ENCODE measurements at places on chromosomes 12 and 14.
A peak's percentile ranks its signal among the peaks of the same experiment; 100 is the strongest.

GRCh38 chr14:36281309-36281708 is 39.1 kb downstream of the MBIP start:
- no peak for DNase-seq

GRCh38 chr12:20477672-20478071 is 109.3 kb downstream of the PDE3A start:
- DNase-seq = no peak

DNA sequence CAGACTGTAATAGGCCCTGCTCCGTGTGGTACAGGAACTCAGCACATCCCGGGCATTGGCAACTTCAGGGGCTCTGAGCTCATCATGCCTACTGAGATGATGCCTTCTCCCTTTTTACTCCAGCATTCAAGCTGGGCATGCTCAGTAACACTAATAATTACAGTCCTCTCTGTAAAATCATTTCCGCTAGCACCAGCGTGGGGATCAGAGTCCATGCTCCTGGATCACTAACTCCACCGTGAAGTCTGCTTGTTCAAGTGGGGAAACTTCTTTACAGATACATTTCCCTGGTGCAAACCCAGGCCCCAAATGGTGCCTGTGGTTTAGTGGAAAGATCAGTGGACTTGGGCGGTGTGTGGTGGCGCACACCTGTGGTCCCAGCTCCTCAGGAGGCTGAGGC is 16.7 kb downstream of the CLSTN3 start:
- DNase-seq = no peak

DNA sequence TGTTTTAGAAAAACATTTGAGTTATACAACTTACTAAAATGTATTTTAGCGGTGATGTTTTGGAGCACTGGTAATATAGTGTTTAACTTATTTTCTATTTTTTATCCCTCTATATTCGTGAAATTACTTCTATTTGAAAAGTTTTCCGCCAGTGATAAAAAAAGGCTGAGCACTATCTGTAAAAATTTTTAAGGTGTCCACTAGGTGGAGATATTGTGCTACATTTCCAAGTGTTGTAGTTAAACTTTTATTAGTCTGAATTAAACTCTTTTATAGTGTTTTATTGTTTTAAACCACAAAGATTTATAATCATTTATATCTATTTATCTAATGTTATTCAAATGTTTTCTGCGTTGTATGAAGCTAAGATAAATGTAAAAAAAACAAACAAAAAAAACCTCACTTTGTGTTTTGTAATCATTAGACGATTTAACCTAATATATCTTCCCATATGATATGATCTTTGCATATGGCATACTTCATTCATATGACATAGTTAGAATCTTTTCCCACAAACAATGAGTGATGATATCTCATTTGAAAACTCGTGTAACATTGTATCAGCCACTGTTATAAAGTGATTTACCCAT is 11.8 kb downstream of the ALG10B start:
- DNase-seq = peak; percentile 42

GRCh38 chr12:113081873-113082272 is 25.3 kb downstream of the DTX1 start:
- no peak for DNase-seq

DNA sequence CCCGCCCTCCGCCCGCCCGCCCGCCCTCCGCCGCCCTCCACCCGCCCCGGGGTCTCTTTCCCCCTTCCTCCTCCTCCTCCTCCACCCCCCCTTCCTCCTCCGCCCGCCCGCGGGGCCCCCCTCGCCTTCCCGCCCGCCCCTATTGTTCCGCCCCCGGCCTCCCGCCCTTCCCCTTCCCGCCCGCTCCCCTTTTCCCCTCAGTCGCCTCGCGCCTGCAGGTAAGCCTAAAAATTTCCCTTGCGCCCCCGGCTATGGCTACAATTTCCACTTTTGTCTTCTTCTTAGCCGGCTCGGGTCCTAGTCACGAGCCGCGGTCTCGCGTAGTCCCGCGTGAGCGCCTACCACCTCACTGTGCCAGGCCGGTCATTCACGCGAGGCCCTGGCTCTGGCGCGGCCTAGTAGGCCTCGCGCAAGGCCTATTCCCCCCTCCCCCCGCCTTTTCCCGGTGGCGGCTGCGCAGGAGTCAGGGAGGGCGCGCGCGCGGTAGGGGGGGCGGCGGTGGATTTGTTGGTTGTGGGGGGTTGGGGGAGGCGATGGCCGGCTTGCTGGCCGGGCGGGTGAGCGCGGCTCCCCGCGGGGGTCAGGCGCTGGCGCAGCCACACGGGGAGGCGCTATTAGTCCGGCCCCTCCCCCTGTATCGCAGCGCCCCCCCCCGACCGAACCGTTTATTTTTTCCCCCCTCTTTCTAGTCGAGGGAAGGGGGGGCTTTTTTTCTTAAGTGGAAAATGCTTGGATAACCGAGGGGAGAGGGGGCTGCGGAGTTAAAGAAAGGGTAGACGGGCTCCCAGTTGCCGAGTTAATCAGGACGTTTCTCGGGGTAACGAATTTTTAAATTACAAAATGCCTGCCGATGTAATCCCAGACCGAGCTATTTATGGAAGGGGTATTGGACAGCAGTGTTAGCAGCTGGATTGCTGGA is 516 bp downstream of the PCBP2 start:
- DNase-seq = peak; percentile 78

GRCh38 chr14:61147381-61147821 is 133.7 kb downstream of the TMEM30B start:
- DNase-seq = no peak

DNA sequence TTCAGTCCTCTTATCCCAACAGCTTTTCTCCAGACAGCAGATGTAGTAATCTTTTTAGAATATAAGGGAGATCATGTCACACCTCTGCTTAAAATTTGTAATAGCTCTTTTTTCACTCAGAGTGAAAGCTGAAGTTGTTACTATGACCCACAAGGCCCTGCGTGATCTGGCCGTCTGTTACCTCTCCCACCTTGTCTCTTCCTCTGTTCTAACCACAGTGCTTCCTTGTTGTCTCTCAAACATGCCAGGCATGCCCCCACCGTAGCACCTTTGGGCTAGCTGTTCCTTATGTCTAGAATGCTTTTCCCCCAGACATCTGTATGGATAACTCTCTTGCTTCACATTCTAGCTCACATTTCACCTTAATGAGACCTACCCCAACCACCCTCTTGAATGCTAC is 6.5 kb downstream of the NECAP1 start:
- DNase-seq = peak; percentile 14

- DNase-seq = no peak
Observed at GRCh38 chr12:55965941-55966407, at the start of gene PMEL. Gene PMEL, minus strand, starts transcription at chr12:55966042. Its CDS starts 31 bp downstream, at chr12:55966011.

DNA sequence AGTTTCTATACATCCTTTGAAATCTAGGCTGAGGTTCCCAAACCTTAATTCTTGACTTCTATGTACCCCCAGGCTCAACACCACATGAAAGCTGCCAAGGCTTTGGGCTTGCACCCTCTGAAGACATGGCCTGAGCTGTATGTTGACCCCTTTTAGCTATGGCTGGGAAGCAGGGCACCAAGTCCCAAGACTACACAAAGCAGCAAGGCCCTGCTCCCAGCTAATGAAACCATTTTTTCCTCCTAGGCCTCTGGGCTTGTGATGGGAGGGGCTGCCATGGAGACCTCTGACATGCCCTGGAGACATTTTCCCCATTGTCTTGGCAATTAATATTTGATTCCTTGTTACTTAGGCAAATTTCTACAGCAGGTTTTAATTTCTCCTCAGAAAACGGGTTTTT is 207.0 kb downstream of the ADAMTS20 start:
- no peak for DNase-seq

DNA sequence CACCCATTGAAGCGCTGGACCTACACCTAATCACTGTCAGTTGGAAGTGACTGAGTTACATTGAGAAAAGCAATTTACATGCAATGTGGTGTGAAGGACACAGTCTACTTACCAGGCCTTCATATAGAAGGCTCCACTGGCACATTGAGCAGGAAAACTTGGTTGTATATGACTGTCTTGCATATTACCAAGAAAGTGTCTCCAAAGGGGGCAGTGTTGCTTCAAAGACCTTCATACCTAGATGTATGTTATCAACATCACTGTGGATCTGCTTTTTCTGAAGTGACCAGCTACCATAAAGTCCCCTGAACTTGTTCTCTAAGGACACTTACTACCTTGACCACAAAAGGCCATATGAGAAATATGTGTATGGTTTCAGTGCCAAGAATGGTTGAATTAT is 64.1 kb downstream of the NELL2 start:
- no peak for DNase-seq

GRCh38 chr14:44952391-44953110 is 9.2 kb downstream of the KLHL28 start:
- no peak for DNase-seq

GRCh38 chr12:46267825-46268582 is 839 bp downstream of the SLC38A1 start:
- peak; percentile 56 for DNase-seq

DNA sequence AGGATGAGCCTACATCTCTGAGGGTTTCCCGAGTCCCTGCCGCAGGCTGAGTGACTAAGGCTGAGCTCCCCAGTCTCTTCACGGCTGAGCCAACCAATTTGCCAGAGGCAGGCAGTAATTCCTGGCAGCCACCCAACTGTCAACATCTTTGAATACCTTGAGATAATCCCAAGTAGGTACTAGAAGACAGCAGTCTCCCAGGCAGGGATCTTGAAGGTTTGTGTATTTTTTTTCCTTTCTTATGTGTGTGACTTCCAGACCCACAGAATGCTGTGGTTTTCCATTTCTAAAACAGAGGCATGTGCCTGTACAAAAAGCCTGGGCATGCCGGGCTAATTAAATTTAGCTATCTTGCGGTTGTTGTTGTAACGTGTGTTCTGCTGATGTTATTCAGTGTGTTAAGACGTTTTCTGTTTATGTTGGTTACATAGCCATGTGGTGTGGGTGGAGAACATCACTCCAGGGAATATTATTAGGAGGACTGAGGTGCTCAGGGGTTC is 155.5 kb downstream of the ANO2 start:
- DNase-seq = no peak

GRCh38 chr12:10540776-10541205 is 35.1 kb downstream of the EIF2S3B start:
- no peak for DNase-seq

- DNase-seq = no peak
Observed at GRCh38 chr12:63980211-63980610, 135.7 kb downstream of the SRGAP1 start.
